Upper lobe of right lung (tissue), 1 donor: ENCODE measurements at places on chromosomes 12 and 14. TPM values are rescaled to one million over a fixed set of nuclear protein-coding genes. Genes with fewer than 3 reads are reported as not detected.

DNA sequence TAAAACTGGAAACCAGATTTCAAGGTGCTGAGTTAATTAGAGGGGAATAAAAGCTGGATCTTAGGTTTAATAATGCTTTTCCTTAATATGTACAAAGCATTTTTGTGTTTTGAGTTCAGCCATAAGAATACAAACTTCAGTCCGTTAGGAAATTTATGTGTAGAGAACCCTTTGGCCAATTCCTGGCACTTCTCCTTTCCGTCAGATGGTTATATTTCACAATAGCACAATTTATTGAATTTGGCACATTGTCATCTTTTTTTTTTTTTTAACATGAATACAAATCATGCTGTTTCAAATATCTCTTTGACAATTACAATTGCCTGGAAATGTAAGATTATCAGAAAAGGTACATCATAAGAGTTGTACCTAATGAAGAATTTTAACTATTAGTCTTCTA lies 56.2 kb upstream of the DDHD1 start:
- no peak for DNase-seq
- no peaks in the 10 kb centered on the region for H3K27me3 ChIP-seq
- peaks cover 3% of the 10 kb centered on the region for H3K4me1 ChIP-seq
- no peak overlapping the region for H3K4me3 ChIP-seq
- H3K27ac ChIP-seq, result no peak overlapping the region

DNA sequence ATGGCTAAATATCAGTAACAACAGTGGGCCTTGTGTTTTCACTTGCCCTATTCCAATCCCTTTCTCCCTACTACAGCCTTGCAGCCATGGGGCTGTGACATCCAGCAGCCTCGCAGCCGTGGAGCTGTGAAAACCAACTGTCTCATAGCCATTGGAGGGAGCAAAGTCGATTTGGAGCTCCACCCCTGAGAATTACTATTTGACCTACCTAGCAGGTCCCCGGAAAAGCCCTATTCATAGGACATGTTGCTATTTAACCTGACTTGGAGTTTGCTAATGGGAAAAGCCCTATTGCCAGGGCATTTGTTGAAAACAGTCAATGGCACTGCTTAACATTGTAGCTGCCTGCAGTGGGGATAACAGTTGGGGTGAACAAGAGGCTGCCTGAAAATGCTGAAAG lies 33.3 kb downstream of the ERG28 start:
- H3K27me3 ChIP-seq, result no peaks in the 10 kb centered on the region
- no peaks in the 10 kb centered on the region for H3K4me1 ChIP-seq
- no peaks in the 10 kb centered on the region for H3K36me3 ChIP-seq
- H3K4me3 ChIP-seq, result no peak overlapping the region
- DNase-seq, result no peak
- H3K27ac ChIP-seq, result no peak overlapping the region

GRCh38 chr14:56490379-56490778 lies 89.2 kb upstream of the TMEM260 start:
- no peak for DNase-seq
- no peak overlapping the region for H3K27ac ChIP-seq
- no peak overlapping the region for H3K4me3 ChIP-seq
- H3K27me3 ChIP-seq, result no peaks in the 10 kb centered on the region
- H3K36me3 ChIP-seq, result no peaks in the 10 kb centered on the region
- no peaks in the 10 kb centered on the region for H3K4me1 ChIP-seq

- H3K27ac ChIP-seq, result no peak overlapping the region
- H3K36me3 ChIP-seq, result no peaks in the 10 kb centered on the region
- no peak overlapping the region for H3K4me3 ChIP-seq
- DNase-seq, result peak; percentile 83
- no peaks in the 10 kb centered on the region for H3K27me3 ChIP-seq
Observed at GRCh38 chr12:6827437-6827911, 733 bp upstream of the P3H3 start.

- H3K4me3 ChIP-seq, result no peak overlapping the region
- H3K27me3 ChIP-seq, result no peaks in the 10 kb centered on the region
- DNase-seq, result no peak
- no peak overlapping the region for H3K27ac ChIP-seq
Observed at GRCh38 chr12:120162763-120163162, 31.8 kb downstream of the GCN1 start.

- peak overlapping the region; percentile 81 for H3K27ac ChIP-seq
- H3K27me3 ChIP-seq, result no peaks in the 10 kb centered on the region
- no peak overlapping the region for H3K4me3 ChIP-seq
- H3K36me3 ChIP-seq, result no peaks in the 10 kb centered on the region
- no peak for DNase-seq
Observed at GRCh38 chr14:68805414-68805813, 12.5 kb upstream of the ZFP36L1 start.

DNA sequence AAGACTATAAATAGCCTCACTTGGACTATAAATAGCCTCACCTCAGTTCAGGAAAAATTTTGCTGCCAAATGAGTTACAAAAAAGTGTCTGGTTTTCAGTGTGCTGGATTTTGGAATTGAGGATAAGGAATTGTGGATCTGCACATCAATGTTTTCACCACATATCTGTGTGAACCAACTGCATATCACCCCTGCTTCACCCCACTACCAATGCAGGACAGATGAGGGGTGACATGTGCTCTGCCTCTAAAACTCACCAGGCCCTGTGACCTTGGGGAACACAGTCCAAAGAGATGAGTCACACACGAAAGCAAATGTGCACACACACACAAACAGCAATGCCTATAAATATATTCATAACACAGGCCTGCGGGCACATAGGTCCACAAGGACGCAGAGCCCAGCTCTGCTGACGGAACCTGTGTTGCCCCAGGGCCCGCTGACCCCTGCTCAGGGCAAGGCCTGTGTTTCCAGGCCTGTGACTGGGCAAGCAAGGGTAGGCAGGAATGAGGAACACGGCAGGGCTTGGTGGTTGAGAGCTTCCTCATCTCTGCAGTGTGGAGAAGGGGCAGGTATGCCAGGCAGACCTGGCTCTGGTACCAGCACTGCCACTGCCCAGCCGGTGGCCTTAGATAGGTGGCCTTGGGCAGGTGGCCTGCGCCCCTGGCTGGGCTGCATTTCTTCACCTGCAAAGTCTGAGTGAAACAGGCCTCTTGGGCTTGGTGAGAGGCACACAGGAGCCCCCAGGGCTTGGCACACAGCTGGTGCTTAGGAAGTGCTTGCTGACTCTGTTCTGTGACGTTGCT lies 82.4 kb downstream of the ARL6IP4 start:
- H3K4me1 ChIP-seq, result peaks cover 64% of the 10 kb centered on the region
- no peaks in the 10 kb centered on the region for H3K27me3 ChIP-seq
- no peak for DNase-seq

- no peaks in the 10 kb centered on the region for H3K36me3 ChIP-seq
- no peak overlapping the region for H3K4me3 ChIP-seq
- H3K27me3 ChIP-seq, result no peaks in the 10 kb centered on the region
- no peak overlapping the region for H3K27ac ChIP-seq
- DNase-seq, result no peak
Observed at GRCh38 chr12:12428047-12428446, 71.2 kb downstream of the BORCS5 start.

DNA sequence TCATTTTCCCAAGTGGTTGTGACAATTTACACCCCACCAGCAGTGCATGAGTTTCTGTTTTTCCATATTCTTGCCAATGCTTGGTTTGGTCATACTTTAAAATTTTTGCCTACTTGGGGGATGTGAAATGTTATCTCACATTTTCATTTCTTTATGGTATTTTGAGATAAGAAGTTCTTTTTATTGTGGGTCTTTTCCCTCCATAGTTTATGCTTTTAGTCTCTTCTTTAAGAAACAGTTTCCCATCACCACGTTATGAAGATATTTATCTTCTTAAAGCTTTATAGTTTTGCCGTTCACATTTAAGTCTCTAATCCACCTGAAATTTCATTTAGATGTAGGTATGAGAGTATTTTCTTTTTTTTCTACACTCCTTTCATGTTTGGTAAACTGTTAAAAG lies 95.7 kb downstream of the PPM1A start:
- H3K4me1 ChIP-seq, result no peaks in the 10 kb centered on the region
- no peak overlapping the region for H3K4me3 ChIP-seq
- no peaks in the 10 kb centered on the region for H3K27me3 ChIP-seq

- H3K27me3 ChIP-seq, result no peaks in the 10 kb centered on the region
- no peak overlapping the region for H3K4me3 ChIP-seq
- no peaks in the 10 kb centered on the region for H3K4me1 ChIP-seq
- DNase-seq, result no peak
- H3K27ac ChIP-seq, result no peak overlapping the region
Observed at GRCh38 chr14:81187832-81188522, 32.8 kb downstream of the GTF2A1 start.

DNA sequence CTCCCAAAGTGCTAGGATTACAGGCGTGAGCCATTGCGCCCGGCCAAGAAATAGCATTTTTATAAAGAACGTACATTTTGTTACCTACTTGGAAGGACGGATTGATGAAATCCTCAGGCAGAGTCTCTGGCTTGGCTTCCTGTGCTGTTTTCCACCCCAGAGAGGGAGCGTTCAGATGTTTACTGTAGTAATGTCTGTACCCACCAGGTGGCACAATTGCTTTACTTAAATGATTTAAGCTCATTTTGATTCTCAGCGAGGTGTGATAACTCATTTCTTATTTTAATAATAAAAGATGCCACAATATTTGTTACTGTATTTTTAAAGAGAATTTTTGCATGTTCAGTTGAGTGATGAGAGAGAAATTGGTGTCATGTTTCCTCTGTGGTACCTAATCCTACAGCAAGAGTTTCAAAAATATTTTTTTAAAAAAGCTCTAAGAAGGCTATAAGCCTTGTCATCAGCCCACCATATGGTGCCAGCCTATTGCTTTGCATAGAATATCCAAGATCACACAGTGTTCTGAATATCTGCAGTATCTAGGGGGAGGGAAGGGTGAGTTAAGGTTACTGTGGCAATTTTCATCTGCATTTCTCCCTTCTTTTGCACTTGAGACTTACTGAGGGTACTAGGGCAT lies 82.6 kb upstream of the TRAF3 start:
- DNase-seq, result no peak
- no peaks in the 10 kb centered on the region for H3K27me3 ChIP-seq
- H3K4me3 ChIP-seq, result no peak overlapping the region
- peaks cover 41% of the 10 kb centered on the region for H3K4me1 ChIP-seq
- H3K27ac ChIP-seq, result no peak overlapping the region

- H3K4me3 ChIP-seq, result no peak overlapping the region
- DNase-seq, result no peak
- no peaks in the 10 kb centered on the region for H3K27me3 ChIP-seq
- no peaks in the 10 kb centered on the region for H3K4me1 ChIP-seq
- no peaks in the 10 kb centered on the region for H3K36me3 ChIP-seq
Observed at GRCh38 chr12:104858611-104859543, 99.2 kb downstream of the SLC41A2 start.

GRCh38 chr12:69925291-69925690 lies 100.3 kb downstream of the MYRFL start:
- H3K36me3 ChIP-seq, result no peaks in the 10 kb centered on the region
- no peaks in the 10 kb centered on the region for H3K27me3 ChIP-seq
- H3K4me3 ChIP-seq, result no peak overlapping the region

DNA sequence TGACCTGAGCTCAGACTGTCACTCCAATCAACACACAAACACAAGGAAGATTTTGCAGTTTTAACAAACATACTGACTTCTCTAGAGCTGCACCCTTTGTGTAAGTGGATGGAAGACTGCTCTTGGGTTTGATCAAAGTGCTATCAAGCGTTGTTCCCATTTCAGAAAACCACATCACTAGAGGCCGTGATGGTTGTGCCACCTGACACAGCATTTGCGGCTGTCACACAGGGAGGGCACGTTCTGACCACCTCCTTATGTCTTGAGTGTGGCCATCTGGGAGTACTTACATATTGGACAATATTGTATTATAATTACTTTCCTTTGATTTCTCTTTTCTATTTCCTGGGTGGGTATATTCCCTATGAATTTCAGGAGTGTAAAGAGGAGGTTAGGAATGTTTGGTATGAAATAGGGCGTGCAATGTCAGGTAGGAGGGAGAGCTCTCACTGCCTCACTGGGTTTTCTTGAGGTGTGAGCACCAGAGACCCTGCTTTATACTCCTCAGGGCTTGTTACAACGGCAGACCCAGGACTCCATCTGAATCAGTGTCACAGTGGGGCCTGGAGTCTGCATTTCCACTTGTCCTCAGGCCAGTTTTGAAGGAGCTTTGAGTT lies 74.3 kb downstream of the SYNE3 start:
- peaks cover 25% of the 10 kb centered on the region for H3K36me3 ChIP-seq
- no peak overlapping the region for H3K27ac ChIP-seq
- no peaks in the 10 kb centered on the region for H3K4me1 ChIP-seq
- DNase-seq, result no peak

TAS2R10 gene
- not detected for total RNA-seq

NUBPL gene
- 12.1 TPM for total RNA-seq

C12orf60 gene
- 0.17 TPM for total RNA-seq

TSPAN19 gene
- total RNA-seq, result not detected
